ENCODE measurements at places on chromosomes 6 and 20.

- DNase-seq, result no peak
Measured at GRCh38 chr6:109102762-109103161, 7.5 kb downstream of the CEP57L1 start.

DNA sequence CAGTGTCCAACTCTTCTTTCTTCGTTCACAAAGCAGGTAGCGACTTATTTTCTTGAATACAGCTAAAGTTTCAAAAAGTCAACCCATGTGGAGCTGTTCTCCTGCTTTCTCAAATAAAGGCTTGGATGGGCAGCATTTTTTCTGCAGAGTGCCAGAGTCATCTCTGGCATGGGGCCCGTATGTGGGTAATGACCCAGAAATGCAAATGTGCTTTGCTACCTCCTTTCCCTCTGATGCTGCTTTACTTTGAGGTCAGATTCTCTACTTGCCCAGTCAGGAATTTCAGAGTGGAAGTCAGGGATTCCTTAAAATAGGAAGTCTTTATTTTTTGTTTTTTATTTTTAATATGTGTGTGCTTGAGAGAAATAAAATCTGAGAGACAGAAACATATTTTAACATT, 4.9 kb downstream of the NKAIN2 start:
- no peak for DNase-seq

DNA sequence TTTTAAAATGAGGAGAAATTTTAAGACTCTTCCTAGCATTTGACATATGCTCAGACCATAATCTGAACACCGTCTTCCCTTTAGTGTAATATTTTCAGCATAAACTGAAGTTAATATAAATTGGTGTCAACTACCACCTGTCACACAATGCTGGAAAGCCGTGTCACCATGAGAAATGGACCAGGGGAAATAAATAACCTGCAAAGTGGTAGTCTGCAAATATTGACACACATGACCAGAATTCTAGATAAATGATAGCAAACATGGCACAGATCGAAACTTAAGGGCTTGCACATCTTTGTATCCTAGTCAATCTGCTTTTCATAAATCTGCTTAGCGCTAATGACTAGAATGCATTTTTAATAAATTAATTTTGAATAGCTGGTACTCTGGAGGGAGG, 191.9 kb downstream of the CD83 start:
- DNase-seq, result no peak

- no peak for DNase-seq
Measured at GRCh38 chr20:25309395-25310267, 61.7 kb downstream of the PYGB start.

GRCh38 chr6:95274686-95275235, 302.6 kb upstream of the MANEA start:
- no peak for DNase-seq
